Karpas-422 (cell line): ENCODE measurements at places on chromosomes 1 and 21. TPM values are rescaled to one million over a fixed set of nuclear protein-coding genes. Genes with fewer than 3 reads are reported as not detected.

DNA sequence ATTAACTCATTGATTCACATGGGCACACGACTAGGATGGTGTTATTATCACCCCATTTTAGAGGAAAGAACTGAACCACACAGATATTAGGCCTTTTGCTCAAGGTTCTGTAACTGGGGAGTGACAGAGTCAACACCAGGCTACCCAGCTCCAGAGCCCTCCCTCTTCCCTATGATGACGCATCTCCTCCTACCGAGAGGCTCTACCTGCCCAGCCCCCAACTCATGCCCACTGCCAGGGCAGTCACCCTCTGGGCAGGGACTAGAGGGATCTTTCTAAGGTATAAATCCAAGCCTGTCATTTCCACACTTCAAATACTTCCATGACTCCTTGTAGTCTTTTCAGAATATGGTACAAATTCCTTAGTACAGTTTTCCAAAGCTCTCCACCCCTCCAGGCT, 171.3 kb downstream of the GRIK3 start:
- no peaks in the 10 kb centered on the region for H3K36me3 ChIP-seq
- no peak overlapping the region for H3K27ac ChIP-seq
- H3K4me1 ChIP-seq = no peaks in the 10 kb centered on the region
- no peak for DNase-seq

GRCh38 chr1:212415107-212415841, 588 bp upstream of the PACC1 start:
- H3K4me3 ChIP-seq = peak overlapping the region; percentile 77
- DNase-seq = no peak
- H3K27ac ChIP-seq = peak overlapping the region; percentile 75
- H3K4me1 ChIP-seq = peaks cover 40% of the 10 kb centered on the region

DNA sequence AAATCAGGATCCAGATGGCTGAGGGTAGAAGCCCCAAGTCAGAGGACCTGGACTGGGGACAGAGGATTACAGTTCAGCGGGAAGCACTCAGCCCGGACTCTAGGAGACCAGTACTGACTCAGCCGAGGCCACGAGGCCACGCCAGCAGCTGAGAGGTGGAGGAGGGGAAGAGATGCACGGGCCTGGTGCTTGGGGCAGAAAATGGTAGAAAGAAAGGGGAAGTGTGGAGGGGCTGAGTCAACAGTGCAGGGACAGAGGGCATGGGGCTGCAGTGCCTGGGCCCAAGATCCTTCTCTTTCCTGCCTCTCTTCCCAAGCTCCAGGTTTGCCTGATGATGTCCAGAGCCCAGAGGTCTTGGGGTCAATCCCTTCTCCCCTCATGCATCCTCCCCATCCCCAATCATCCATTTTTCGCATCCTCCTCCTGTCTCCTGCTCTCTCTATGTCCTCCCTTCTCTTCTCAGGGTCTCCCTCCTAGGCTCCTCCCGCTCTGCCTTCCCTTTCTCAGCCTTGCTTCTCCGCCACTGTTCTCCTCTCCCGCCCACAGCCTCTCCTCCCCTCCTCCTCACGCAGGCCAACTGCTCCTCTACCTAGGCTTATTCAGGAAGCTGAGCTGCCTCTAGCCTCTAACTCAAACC, 7.7 kb downstream of the ARHGEF2 start:
- peaks cover 40% of the 10 kb centered on the region; the same call in 1 of the 2 replicates for H3K36me3 ChIP-seq
- peak; percentile 77 for DNase-seq
- peaks cover 59% of the 10 kb centered on the region for H3K4me1 ChIP-seq
- no peaks in the 10 kb centered on the region for H3K27me3 ChIP-seq
- H3K27ac ChIP-seq = peak overlapping the region; percentile 73

GRCh38 chr1:162695687-162696086, 63.4 kb downstream of the DDR2 start:
- no peak overlapping the region for H3K27ac ChIP-seq
- no peaks in the 10 kb centered on the region for H3K36me3 ChIP-seq
- H3K4me1 ChIP-seq = peaks cover 8% of the 10 kb centered on the region
- H3K4me3 ChIP-seq = no peak overlapping the region
- no peak for DNase-seq
- H3K27me3 ChIP-seq = no peaks in the 10 kb centered on the region

DNA sequence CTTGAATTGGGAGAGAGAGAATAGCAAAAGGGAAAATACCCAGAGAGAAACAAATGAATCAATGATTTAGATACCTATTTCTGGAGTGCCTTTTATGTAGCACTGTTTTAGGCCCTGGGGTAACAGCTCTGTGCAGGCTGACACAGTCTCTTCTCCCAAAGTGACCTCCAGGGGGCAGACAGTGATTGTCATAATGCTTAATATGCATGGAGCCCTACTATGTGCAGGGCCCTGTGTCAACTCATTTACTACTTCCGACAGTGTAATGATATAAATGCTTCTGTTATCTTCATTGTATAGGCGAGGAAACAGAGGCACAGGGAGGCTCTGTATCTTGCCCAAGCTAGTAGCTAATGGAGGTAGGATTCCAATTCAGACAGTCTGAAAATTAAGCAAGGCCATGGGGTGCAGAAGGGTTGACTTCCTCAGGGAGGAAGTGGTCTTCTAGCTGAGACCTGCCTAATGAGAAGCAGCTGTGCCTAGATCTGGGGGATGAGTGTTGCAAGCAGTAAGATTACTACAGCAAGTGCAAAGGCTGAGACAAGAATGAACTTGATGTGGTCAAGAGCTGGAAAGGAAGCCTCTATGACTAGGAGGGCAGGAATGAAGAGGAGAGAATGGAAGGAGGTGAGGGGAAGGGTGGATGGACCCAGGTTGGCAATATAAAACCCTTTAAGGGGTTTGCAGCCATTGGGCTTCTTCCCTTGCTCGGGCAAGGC, 16.2 kb upstream of the SERINC2 start:
- H3K4me3 ChIP-seq = no peak overlapping the region
- H3K27me3 ChIP-seq = no peaks in the 10 kb centered on the region
- H3K36me3 ChIP-seq = no peaks in the 10 kb centered on the region
- peak; percentile 53 for DNase-seq
- peaks cover 13% of the 10 kb centered on the region for H3K4me1 ChIP-seq
- no peak overlapping the region for H3K27ac ChIP-seq

- H3K4me1 ChIP-seq = peaks cover 29% of the 10 kb centered on the region
- DNase-seq = peak; percentile 66
- peak overlapping the region; percentile 86 for H3K4me3 ChIP-seq
- H3K27me3 ChIP-seq = no peaks in the 10 kb centered on the region
- H3K36me3 ChIP-seq = no peaks in the 10 kb centered on the region
These were observed 493 bp downstream of the DISC1 start for GRCh38 chr1:231626951-231627614.

- no peak for DNase-seq
- H3K27ac ChIP-seq = no peak overlapping the region
- no peaks in the 10 kb centered on the region for H3K4me1 ChIP-seq
- no peaks in the 10 kb centered on the region for H3K36me3 ChIP-seq
- H3K27me3 ChIP-seq = no peaks in the 10 kb centered on the region
- no peak overlapping the region for H3K4me3 ChIP-seq
These were observed 144.8 kb upstream of the GALNT2 start for GRCh38 chr1:229922249-229922648.

DNA sequence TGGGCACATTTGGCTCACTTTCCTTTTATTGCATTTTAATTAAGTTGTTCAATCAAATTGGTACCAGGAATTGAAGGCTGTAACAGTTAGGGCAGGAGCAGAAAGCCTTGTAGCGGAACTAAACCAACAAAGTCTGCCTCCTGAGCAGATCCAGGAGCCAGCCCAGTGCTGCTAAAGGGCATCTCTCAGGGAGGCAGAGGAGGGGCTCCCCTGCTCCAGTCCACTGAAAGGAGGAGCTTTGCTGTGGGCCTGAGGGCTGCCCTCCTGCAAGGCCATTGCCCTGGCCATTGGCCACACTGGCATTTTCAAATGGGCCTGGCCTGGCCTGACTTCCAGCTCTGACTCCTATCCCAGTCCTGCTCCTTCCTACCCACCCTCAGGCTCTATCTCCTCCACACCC, 3.7 kb upstream of the TRABD2B start:
- H3K27me3 ChIP-seq = no peaks in the 10 kb centered on the region
- H3K4me3 ChIP-seq = no peak overlapping the region
- H3K27ac ChIP-seq = no peak overlapping the region
- DNase-seq = no peak
- no peaks in the 10 kb centered on the region for H3K4me1 ChIP-seq

DNA sequence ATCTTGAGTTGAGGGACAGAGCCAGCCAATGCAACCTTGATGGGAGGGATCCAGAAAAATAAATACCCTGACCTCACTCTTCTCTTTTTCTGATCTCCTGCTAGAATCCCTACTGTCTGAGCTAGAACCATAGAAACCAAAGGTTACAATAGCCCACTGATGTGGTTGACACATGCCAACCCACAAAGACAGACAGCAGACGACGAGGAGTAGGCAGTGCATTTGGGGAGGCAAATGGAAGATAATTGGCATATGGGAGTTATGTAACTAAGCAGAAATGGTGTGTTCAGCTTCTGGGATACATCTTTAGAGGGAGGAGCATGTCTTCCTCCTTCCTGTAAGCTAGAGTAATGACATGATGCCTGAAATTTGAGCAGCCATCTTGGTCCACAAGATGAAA, 171.7 kb upstream of the FGGY start:
- H3K4me1 ChIP-seq = no peaks in the 10 kb centered on the region

GRCh38 chr1:161902182-161902581, 121.5 kb downstream of the OLFML2B start:
- no peaks in the 10 kb centered on the region for H3K27me3 ChIP-seq
- DNase-seq = no peak
- H3K36me3 ChIP-seq = no peaks in the 10 kb centered on the region
- H3K4me3 ChIP-seq = no peak overlapping the region
- no peak overlapping the region for H3K27ac ChIP-seq

SMPDL3B gene
- total RNA-seq = 0.36 TPM in 1 of 2 replicates, not detected in the other

EDARADD gene
- not detected in 2 replicates for total RNA-seq

NME7 gene
- 7.2 and 7.4 TPM in 2 replicates for total RNA-seq
